Activated CD4-positive, CD25-positive, alpha-beta regulatory T cell (primary cell): ENCODE measurements at places on chromosomes 1 and 21.

DNA sequence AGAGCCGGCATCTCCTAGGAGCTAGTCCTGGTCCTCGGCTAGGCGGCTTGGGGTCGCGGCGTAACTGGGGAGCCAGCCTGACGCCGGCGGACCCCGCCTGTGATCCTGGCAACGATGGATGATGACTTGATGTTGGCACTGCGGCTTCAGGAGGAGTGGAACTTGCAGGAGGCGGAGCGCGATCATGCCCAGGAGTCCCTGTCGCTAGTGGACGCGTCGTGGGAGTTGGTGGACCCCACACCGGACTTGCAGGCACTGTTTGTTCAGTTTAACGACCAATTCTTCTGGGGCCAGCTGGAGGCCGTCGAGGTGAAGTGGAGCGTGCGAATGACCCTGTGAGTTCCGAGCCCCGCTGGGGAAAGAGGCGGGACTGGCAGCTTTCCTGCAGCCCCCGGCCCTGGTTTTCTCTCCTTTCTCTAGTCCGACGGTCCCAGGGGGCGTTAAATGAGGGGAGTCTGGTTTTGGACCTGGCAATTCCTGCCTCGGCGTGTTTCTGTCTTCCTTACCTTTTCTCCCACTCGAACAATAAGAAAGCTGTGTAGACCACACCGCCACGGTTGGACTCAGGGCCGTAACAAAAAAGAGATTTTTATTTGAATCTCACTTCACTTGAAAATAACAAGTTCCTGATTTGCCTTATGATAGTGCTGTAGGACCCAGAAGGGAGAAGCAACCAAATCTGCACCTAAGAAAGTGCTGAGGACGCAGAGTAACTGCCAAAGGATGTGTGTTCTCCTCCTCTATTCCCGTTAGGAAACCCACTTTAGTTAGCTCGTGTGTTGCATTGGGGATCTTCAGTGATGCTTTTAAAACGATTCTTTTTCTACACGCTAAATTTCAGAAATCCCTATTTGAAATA lies at the start of gene SPRTN:
Gene SPRTN, plus strand, starts transcription at position 24 of the 859 bp plus-strand sequence. Its CDS starts 91 bp downstream, at position 115.
- no peak for DNase-seq

- DNase-seq: no peak
These were observed 47.2 kb upstream of the SYT14 start for GRCh38 chr1:209890641-209891330.

DNA sequence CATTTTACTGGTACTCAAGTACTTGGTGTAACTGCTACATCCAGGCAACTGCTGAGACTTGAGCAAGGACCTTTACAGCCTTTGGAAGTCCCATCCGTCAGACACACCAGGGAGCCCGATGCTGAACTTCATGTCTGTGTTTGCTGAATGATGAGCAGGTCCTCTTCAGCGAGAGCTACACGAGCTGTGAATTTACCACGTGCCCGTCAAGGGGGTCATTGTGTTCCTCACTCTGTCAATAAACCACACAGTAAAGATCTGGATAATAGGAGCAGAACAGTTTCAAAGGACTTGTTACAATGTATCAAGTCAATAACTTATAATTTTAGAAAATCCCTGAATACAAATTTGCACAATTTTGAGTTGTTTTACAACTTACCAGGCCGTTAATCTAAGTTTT lies 427.2 kb downstream of the KIF26B start:
- no peak for DNase-seq

GRCh38 chr1:39268112-39268581 lies 63.7 kb downstream of the MACF1 start:
- DNase-seq: no peak

DNA sequence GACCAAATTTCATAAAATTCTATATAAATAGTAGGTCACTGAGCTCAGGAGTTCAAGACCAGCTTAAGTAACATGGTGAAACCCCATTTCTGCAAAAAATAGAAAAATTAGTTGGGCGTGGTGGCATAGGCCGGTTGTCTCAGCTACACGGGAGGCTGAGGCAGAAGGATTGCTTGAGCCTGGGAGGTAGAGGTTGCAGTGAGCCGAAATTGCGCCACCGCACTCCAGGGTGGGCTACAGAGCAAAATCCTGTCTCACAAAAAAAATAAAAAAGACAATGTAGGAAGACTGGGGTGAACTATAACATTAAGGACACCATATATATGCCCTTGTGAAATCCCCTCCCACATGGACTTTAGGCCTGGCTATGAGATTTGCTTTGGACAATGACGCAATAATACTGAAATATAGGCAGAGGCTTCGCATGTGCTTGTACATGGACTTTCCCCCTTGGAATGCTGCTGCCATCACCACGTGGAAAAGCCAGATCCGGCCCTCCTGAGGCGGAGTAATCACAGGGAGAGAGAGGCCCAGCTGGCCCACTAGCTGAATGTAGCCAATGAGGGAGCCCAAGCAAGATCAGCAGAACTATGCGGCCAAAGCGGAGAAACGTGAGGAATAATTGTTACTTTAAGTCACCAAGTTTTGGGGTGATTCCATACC lies 13.1 kb upstream of the USP1 start:
- no peak for DNase-seq

DNA sequence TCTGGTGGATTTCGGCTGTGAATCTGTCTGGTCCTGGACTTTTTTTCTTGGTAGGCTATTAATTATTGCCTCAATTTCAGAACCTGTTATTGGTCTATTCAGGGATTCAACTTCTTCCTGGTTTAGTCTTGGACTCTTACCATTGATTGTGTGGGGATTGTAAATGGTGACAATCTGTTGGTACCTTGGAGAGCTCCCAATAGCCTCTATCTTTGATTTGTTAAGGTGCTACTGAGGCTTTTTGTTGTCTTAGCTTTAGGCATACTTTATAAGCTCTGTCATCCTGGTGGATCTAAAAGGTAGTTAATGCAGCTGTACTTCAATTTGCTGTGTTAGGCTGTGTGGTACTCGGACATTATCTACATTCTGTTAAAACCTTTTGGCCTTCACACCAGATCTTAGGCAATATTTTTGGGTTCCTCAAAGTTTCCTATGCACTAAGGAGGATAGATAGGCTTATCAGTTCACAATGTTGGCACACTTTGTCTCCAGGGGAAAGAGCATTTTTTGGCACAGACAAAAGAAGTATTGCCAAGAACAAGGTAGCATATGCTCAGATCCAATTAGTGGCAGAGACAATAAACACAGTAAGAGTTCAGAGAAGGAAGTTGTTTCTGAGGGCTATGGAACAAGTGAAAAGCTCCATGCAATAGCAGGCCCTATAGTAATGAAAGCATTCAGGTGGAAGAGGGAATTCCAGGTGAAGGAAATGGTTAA lies 230.4 kb downstream of the PDE4B start:
- no peak for DNase-seq

- no peak for DNase-seq
These were observed 28.1 kb upstream of the C1QA start for GRCh38 chr1:22608361-22608760.
